ENCODE measurements at places on chromosomes 3 and 15. TPM values are rescaled to one million over a fixed set of nuclear protein-coding genes. Genes with fewer than 3 reads are reported as not detected.

The ITIH1 gene
- total RNA-seq, result not detected

The NANOGP8 gene
- not detected for total RNA-seq

The NSUN3 gene
- 17.7 TPM for total RNA-seq

The RAB11A gene
- 196 TPM for total RNA-seq

The LRTM1 gene
- total RNA-seq, result not detected

The CCRL2 gene
- total RNA-seq, result 2.2 TPM

The ABI3BP gene
- total RNA-seq, result not detected

The ESYT3 gene
- total RNA-seq, result not detected

The CLDN1 gene
- not detected for total RNA-seq

The NR2E3 gene
- total RNA-seq, result not detected

The CCDC71 gene
- 23.4 TPM for total RNA-seq

The SLC22A14 gene
- not detected for total RNA-seq

The TBL1XR1 gene
- 162 TPM for total RNA-seq

DNA sequence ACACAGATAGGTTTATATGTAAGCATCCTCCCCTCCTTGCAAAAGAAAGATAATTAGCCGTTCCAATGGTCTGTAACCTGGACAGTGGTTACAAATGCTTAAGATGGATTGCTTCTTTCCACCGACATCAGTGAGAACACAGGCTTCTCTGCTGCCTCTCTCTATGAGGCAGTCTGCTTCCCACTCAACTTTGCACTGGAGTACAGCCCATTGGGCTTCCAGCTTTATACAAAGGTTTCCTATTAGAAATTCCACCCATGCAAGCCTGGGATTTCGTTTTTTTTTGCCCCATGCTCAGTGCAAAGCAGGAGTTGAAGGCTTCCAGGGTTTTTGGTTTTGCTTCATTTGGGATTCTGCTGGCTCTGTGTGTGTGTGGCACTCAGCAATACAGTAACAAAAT is 47.3 kb upstream of the C3orf22 start:
- DNase-seq, result no peak

GRCh38 chr3:197522881-197523441 is 32.8 kb downstream of the BDH1 start:
- no peak for DNase-seq

GRCh38 chr3:49553324-49553691 is 969 bp upstream of the BSN start:
- no peak for DNase-seq

GRCh38 chr3:132433121-132433520 is 15.8 kb downstream of the DNAJC13 start:
- DNase-seq, result no peak

- no peak for DNase-seq
These were observed 24.0 kb upstream of the SPTBN5 start for GRCh38 chr15:41917767-41918430.

GRCh38 chr3:27905625-27906024 is 183.5 kb upstream of the EOMES start:
- DNase-seq, result no peak

DNA sequence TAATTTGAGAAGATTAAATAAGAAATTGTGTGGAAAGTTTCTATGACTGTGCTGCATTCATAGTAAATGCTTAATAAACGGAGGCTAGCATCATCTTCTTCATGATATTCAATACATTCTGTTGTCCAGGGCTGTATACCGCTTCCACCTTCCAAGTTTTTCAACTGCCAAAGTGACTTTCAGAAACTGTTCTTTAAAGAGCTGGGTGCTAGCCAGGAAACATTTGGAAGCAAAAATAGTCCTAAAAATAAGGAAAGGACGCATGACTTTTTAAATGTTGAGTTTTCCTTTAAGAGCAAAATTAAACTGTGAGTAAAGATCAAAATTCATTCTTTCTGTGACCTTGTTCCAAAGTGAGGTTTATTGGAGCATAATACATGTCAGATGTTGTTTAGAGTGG is 9.4 kb upstream of the ERC2 start:
- DNase-seq, result no peak

DNA sequence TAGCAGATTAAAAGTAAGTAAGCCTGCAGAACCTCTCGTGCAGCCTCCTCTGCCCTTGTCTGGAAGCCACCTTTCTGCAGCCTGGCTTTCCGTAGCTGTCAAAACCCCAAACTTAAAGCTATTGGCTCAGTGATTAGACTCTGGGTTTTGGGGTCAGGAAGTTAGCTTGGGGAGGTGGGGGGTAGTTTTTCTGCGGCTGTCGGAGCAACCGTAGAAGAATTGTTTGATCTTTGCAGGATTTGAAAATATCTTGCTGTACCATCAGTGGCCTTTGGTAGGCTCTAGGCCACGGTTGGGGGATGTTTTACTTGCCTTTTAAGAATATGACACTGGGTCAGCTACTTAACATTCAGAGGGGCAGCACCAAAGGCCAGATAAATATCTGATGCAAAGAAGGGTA is 88.4 kb upstream of the RASGRP1 start:
- peak; percentile 59 for DNase-seq

DNA sequence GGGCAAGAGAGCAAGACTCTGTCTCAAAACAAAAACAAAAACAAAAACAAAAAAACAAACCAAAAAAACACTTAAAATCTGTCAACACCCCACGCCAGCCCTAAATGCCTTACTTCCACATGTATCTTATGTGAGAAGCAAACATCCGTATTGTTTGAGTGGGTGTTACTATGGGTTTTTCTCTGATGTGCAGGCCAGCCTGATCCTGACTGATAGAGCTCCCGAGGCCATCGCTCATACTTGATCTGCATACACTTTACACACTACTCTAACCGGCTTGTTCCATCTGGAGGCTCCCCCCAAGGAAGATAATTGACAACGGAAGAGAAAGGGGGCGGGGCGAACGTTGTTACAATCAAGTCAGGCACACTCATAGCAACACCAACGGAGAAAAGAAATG is 237.4 kb downstream of the TBL1XR1 start:
- no peak for DNase-seq

GRCh38 chr3:127456471-127457093 is 134.0 kb downstream of the TPRA1 start:
- DNase-seq, result no peak

Measured in OCI-LY7 (cell line).